ENCODE measurements at places on chromosomes 13 and 19. TPM values are rescaled to one million over a fixed set of nuclear protein-coding genes. Genes with fewer than 3 reads are reported as not detected.

DNA sequence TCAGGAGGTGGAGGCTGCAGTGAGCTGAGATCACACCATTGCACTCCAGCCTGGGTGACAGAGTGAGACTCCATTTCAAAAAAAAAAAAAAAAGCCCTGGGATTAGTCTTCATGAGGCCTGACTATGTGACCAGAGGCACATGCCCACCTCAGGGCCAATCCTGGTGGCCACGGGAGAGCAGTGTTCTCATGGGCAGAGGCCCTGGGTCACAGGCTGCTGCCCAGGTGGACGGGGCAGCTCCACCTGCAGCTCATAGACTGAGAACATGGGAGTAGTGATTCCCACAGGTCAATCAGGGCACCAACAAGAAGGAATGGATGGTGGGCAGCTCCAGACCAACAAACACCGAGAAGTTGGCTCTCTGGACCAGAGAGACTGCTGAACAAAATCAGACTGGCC, 26.1 kb upstream of the PEPD start:
- DNase-seq, result no peak

ZNF93 gene
- 19.0 TPM for total RNA-seq

DNA sequence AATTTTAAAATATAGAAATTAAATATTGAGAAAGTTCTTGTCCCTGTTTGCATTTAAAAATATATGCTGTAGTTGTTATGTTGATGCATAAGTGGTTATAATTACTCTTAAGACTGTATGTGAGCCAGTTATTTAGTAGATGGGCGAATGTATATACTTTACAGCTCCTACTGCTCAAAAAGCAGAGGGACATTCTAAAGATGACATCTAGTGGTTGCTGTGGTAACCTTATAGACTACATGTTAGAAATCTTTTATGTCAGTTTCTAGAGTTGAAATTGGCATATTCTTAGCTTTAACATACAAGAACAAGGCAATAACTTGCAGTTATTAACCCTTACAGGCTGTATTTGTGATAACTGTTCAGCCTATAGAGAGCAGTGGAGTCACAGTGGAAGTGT, 160.5 kb downstream of the OLFM4 start:
- DNase-seq, result no peak

GRCh38 chr19:39307046-39307821, 11.0 kb downstream of the IFNL1 start:
- DNase-seq, result no peak

SAFB gene
- 64.2 TPM for total RNA-seq

KLK2 gene
- 0.48 TPM for total RNA-seq

DNA sequence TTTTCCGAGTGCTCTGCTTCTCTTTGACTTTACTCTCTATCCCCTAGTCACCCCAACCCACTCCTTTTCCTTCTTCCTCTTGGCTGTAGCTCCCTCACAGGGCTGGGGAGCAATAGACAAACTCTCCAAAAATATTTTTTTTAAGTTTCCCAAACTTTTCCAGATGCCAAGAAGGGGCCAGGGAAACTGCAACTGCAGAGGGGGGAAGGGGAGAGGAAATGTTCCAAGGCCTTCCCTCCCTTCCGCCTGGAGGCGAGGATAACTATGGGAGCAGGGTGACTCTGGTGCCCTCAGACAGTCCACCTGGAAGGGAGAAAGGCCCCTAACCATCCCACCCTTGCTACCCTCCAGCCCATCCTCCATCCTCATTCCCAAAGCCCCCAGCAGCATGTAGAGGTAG, 49.4 kb downstream of the LYL1 start:
- DNase-seq, result no peak

GRCh38 chr13:105902396-105902795, 633.1 kb downstream of the EFNB2 start:
- DNase-seq, result no peak

- no peak for DNase-seq
Measured at GRCh38 chr13:45109102-45109720, 11.1 kb upstream of the GTF2F2 start.

GRCh38 chr13:67619351-67619994, 389.3 kb upstream of the PCDH9 start:
- DNase-seq, result no peak

AXL gene
- 36.4 TPM for total RNA-seq

NR2F6 gene
- total RNA-seq, result 23.2 TPM

DNA sequence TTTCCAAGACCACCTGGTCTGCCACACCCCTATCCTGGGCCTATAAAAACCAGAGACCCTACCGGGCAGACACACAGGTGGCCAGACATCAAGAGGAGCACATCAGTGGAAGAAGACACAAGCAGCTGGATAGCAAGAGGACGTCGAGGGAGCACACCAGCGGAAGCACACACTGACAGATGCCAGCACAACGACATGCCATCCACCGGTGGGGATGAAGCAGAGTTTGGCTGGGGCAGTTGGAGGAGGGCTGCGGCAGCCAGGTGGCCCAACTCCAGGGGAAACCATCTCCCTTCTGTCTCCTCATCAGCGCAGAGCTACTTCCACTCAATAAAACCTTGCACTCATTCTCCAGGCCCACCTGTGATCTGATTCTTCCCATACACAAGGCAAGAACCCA, 200.6 kb downstream of the PCDH17 start:
- no peak for DNase-seq

- no peak for DNase-seq
Measured at GRCh38 chr13:94513026-94513425, 33.5 kb upstream of the DCT start.

DNA sequence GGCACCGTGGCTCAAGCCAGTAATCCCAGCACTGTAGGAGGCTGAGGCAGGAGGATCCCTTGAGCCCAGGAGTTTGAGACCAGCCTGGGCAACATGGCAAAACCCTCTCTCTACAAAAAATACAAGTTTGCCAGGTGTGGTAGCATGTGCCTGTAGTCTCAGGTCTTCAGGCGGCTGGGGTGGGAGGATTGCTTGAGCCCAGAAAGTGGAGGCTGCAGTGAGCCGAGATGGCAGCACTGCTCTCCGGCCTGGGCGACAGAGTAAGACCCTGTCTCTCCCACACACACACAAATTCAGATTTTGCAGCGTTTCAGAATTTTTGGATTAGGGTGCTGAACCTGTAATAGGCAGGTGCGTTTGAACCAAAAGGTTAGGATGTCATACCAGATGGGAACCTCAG, 2.2 kb downstream of the RPS11 start:
- no peak for DNase-seq

DNA sequence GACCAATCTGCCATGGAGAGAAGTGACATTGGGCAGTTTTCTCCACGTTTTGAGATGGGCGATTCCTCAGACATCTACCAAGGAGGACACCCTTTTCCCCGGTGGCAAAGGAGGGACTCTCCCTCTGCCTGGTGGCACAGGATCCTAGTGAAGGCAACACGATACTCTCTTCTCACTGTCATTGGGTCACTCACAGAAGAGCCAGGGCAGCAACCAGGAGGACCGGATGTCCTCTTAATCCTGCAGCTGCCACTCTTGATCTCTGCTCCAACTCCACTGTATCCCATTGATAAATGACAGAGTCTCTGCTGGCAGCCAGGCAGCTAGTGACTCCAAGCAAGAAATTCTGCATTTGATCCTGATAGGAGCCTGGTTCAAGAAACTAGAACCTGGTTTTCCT, 42.2 kb downstream of the COL4A2 start:
- DNase-seq, result no peak

- no peak for DNase-seq
Measured at GRCh38 chr13:47299304-47299703, 402.5 kb upstream of the HTR2A start.

SIGLEC9 gene
- 4.3 TPM for total RNA-seq

KIR3DL2 gene
- not detected for total RNA-seq

GRCh38 chr13:63595811-63596210, 2180.2 kb upstream of the PCDH20 start:
- DNase-seq, result no peak

- DNase-seq, result no peak
Measured at GRCh38 chr13:102877303-102877702, 31.5 kb downstream of the ERCC5 start.
